Anterior cingulate cortex (tissue), 58 donors: ENCODE measurements at places on chromosomes 16 and 17.

- DNase-seq: no peak
These were observed 22.2 kb downstream of the SEC14L1 start for GRCh38 chr17:77163001-77163400.

- no peak for DNase-seq
These were observed 9.4 kb downstream of the MAP3K14 start for GRCh38 chr17:45307290-45308015.

DNA sequence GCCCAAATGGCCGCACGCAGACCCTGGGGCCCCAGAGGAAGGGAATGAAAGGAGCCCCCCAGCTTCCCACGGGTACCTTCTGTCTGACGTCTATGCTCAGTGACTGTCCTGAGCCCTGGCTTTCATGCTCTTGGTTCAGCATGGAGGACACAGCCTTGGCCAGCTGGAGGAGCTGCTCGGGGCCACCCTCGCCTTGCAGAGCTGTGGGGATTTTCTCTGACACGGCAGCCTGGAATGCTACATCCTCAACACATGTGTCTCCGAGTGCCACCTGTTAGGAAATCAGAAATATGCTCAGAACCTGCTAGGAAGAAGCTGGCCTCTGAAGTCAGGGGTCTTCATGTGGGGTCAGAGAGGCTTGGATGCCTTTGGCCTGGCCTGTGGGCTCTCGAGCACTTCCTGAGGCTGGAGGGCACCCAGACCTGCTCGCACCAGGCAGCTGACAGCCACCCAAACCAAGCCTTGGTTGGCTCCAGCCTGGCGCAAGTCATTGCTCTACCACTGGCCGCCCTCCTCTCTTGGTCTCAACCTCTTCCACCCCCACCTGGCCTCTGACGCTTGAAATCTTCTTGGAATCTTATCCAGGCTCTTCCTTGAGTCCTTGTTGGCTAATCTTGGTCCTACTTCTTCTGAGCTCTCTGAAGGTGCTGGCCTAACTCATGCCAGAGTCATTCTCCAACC, 63.7 kb upstream of the BCO1 start:
- DNase-seq: no peak

GRCh38 chr17:66373944-66374817, 71.8 kb downstream of the PRKCA start:
- DNase-seq: peak; percentile 51

DNA sequence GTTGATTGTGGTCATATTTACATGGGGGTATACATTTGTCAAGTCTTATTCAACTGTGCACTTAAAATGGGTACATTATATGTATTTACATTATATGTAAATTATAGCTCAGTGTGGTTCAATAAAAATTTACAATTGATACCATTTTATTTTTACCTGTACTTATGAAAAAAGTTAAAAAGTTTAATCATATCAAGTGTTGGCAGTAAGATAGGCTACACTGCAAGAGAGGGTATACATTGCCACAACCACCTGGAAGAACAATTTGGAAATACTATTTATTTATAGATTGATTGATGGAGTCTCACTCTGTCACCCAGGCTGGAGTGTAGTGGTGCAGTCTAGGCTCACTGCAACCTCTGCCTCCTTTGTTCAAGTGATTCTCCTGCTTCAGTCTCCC, 453.3 kb downstream of the XYLT1 start:
- no peak for DNase-seq

DNA sequence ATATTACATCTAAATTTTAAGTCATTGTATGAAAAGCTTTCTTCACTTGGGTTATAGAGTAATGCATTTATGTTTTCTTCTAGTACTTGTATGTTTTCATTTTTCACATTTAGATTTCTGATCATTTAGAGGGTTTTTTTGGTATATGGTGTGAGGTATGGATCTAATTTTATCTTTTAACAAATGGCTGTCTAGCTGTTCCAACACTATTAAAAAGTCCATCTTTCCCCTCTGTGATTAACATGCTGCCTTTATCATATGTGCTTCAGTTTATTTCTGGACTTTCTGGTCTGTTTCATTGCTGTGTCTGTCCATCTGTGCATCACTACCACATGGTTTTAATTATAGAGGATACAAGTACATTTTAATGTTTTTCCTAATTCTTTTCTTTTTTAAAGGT, 163.8 kb downstream of the MYO1D start:
- DNase-seq: no peak
